ENCODE measurements at places on chromosomes 2 and 18. TPM values are rescaled to one million over a fixed set of nuclear protein-coding genes. Genes with fewer than 3 reads are reported as not detected.

Gene ABHD1
- polyA plus RNA-seq, result 1.0 TPM

Gene FAM161A
- 23.5 TPM for polyA plus RNA-seq

Gene MATN3
- polyA plus RNA-seq, result 12.3 TPM

Gene VWA3B
- 1.9 TPM for polyA plus RNA-seq

Gene CCDC74B
- polyA plus RNA-seq, result 4.7 TPM

Gene PRKAG3
- not detected for polyA plus RNA-seq

Gene COL3A1
- polyA plus RNA-seq, result 1,130 TPM

Gene RAB31
- 31.8 TPM for polyA plus RNA-seq

Gene LOXHD1
- 1.6 TPM for polyA plus RNA-seq

Gene CHRND
- polyA plus RNA-seq, result 0.15 TPM

Gene DLGAP1
- polyA plus RNA-seq, result 1.0 TPM

Gene INO80B
- polyA plus RNA-seq, result 21.4 TPM

Gene STAT4
- 9.7 TPM for polyA plus RNA-seq

Gene DSC1
- not detected for polyA plus RNA-seq

Gene CDH20
- 0.23 TPM for polyA plus RNA-seq

Gene VAMP5
- 57.3 TPM for polyA plus RNA-seq

Gene SCYGR1
- not detected for polyA plus RNA-seq

Gene ABCB11
- polyA plus RNA-seq, result not detected

Gene UGT1A4
- not detected for polyA plus RNA-seq

Gene UXS1
- polyA plus RNA-seq, result 85.7 TPM

Gene SLC9A2
- polyA plus RNA-seq, result 0.29 TPM

Gene PID1
- polyA plus RNA-seq, result 22.5 TPM

Gene DNAH7
- polyA plus RNA-seq, result 7.4 TPM

Gene MPHOSPH10
- polyA plus RNA-seq, result 48.4 TPM

Gene ELMOD3
- polyA plus RNA-seq, result 39.1 TPM

Gene SLC4A5
- polyA plus RNA-seq, result 8.7 TPM

Gene SCYGR4
- polyA plus RNA-seq, result 0.14 TPM

Gene TCF7L1
- polyA plus RNA-seq, result 48.0 TPM

Gene ITPRIPL1
- 5.4 TPM for polyA plus RNA-seq

Gene TMEM169
- 0.98 TPM for polyA plus RNA-seq

Gene VIL1
- polyA plus RNA-seq, result 0.86 TPM

Gene WNT10A
- polyA plus RNA-seq, result 0.24 TPM

Gene G6PC2
- polyA plus RNA-seq, result not detected

Gene TMEM17
- 4.2 TPM for polyA plus RNA-seq

Gene TRIM43
- polyA plus RNA-seq, result not detected

Gene TEKT4
- 1.6 TPM for polyA plus RNA-seq

Gene TDRD15
- not detected for polyA plus RNA-seq

Gene POTEJ
- 0.64 TPM for polyA plus RNA-seq

Gene ARHGAP15
- 49.7 TPM for polyA plus RNA-seq

Gene REG3G
- polyA plus RNA-seq, result not detected

Gene ANKRD30BL
- 0.56 TPM for polyA plus RNA-seq

Gene DNAJC5G
- polyA plus RNA-seq, result 0.53 TPM

Gene RAB27B
- 9.3 TPM for polyA plus RNA-seq

Gene PTPRN
- 1.2 TPM for polyA plus RNA-seq

Gene SRBD1
- 19.6 TPM for polyA plus RNA-seq

Gene DOK6
- 17.5 TPM for polyA plus RNA-seq

Gene RAPGEF4
- polyA plus RNA-seq, result 17.8 TPM

Gene KCNG2
- 0.20 TPM for polyA plus RNA-seq

Gene FBLN7
- polyA plus RNA-seq, result 10.5 TPM
